ENCODE measurements at places on chromosomes 12 and 14.

DNA sequence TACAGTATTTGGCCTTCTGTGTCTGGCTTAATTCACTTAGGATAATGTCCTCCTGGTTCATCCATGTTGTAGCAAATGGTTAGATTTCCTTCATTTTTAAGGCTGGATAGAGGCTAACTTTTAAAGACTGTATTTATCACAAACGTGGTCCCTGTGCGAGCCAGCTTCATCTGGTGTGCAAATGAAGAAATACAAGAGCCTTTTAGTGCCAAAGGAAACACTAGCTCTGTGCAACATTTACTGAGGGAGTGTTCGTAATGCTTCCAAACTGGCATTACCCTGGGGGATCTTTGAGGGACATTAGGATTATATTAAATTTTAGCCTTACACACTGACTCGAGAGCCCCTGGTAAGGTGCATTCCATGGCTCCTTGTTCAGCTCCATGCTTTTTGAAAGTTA is 43.0 kb upstream of the SLC38A2 start:
- DNase-seq: no peak

- DNase-seq: no peak
These were observed 2.5 kb upstream of the RNASE13 start for GRCh38 chr14:21037156-21037555.

DNA sequence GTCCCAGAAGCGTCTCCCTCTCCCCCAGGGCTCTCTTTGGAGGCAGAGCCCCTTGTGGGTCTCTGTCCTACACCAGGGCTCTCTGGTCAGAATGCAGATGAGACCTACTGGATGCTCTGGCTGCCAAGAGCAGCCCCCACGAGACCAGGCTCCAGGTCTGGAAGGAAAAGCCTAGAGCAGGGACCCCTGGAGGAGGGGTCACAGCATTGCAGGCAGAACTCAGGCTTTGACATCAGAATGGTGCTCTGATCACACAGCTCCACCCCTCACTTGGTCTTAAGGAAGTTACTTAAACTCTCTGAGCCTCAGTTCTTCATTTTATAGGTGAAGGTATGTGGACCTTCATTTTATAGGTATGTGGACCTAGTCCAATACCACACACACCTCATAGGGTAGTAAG is 83.1 kb downstream of the ARL6IP4 start:
- no peak for DNase-seq

- DNase-seq: no peak
These were observed 127.0 kb downstream of the ANO6 start for GRCh38 chr12:45342848-45343247.

- no peak for DNase-seq
These were observed 4.5 kb downstream of the RPS26 start for GRCh38 chr12:56046027-56046780.

- no peak for DNase-seq
These were observed 129.3 kb upstream of the RAP1B start for GRCh38 chr12:68481181-68481941.

DNA sequence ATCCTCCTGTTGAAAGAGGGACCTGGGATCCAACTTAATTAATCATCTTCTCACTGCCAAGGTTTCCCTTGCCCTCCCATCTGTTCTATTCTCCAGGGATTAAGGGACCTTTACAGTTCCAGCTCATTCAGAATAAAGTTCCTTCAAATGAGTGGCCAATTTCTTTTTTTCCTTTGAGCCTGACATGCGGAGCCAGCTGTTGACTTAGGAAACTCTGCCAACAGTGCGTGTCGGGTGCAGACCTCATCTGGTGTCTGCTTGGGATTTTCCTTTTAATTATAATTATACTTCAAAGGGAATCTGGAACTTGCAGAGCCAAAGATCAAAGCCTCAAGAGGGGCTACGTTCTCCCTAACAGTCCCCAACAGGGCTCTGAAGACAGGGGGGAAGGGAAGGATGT is 64.8 kb downstream of the CCDC60 start:
- no peak for DNase-seq

GRCh38 chr12:1515010-1515409 is 79.4 kb downstream of the FBXL14 start:
- DNase-seq: no peak

GRCh38 chr12:96033549-96034389 is 1.6 kb downstream of the LTA4H start:
- no peak for DNase-seq

DNA sequence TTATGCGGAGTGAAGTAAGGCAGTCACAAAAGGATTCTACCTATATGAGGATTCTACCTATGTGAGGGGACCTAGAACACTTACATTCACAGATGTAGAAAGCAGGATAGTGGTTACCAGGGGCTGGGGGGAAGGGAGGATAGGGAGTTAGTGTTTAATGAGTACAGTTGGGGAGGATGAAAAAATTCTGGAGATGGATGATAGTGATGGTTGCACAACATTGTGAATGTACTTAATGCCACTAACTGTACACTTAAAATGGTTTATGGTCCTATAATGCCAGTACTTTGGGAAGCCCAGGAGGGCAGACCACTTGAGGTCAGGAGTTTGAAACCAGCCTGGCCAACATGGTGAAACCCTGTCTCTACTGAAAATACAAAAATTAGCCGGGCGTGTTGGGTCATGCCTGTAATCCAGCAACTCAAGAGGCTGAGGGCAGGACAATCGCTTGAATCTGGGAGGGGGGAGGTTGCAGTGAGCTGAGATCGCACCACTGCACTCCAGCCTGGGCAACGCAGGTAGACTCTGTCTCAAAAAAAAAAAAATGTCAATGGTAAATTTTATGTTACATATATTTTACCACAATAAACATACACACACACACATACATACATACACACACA is 25.4 kb downstream of the SVOP start:
- no peak for DNase-seq

GRCh38 chr14:61145903-61146481 is 135.1 kb downstream of the TMEM30B start:
- peak; percentile 74 for DNase-seq

- no peak for DNase-seq
These were observed 8.2 kb upstream of the LYZ start for GRCh38 chr12:69339999-69340398.

GRCh38 chr14:93716746-93717667 is 71.3 kb downstream of the PRIMA1 start:
- no peak for DNase-seq

GRCh38 chr12:2294651-2295475 is 242.1 kb downstream of the CACNA1C start:
- no peak for DNase-seq

- no peak for DNase-seq
These were observed 112.3 kb downstream of the ZFP36L1 start for GRCh38 chr14:68680541-68681051.

DNA sequence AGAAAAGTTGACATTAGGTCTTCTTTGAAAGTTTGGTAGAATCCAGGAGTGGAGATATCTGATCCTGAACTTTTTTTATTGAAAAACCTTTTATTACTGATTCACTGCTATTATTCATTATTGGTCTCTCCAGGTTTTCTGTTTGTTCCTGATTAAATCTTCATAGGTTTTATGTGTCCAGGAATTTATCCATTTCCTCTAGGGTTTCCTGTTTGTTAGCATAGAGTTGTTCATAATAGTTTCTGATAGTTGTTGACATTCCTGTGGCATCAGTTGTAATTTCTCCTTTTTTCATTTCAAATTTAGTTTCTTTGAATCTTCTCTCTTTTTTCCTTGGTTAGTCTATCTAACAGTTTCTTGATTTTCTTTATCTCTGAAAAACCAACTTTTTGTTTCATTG is 370.3 kb downstream of the SLC6A15 start:
- DNase-seq: no peak

GRCh38 chr14:74947353-74948227 is 7.8 kb downstream of the PGF start:
- DNase-seq: no peak

GRCh38 chr12:108940138-108940537 is 60.2 kb downstream of the DAO start:
- DNase-seq: no peak

DNA sequence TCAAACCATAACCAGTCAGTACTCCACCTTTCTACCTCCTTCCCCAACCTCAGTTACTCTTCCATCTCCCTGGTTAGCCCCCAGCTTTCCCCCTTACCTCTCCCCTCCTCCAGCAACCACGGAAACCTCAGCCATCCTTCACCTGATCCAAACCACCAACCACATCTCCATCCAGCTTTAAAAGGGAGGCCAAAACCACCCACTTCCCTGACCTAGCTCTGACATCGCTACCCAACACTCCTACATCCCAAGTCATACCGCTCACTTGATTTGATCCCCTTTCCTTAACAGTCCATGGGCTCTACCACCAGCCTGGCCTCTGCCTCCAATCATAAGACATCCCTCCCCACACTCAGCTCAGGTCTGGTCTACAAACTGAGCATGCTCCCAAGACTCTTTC is 1.5 kb downstream of the RAB35 start:
- no peak for DNase-seq

DNA sequence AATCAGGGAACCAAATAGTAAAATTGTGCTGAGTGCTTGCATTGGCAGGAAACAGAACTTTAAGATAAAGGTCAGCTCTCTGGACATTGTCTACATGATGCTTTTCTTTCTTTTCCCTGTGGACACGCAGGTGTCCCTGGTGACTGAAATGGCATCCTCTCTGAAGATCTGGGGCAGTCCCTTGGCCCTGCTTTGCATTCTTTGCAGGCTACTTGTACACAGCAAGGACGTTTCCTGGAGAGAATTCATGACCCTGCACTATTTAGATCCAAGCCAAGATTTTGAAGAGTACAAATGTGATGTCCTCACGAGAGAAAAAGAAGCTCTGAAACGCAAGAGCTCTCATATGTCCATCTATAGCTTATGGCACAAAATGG is 11.3 kb upstream of the EDDM3A start:
- no peak for DNase-seq

- DNase-seq: no peak
These were observed 4.0 kb upstream of the CNTN1 start for GRCh38 chr12:40688085-40688725.

DNA sequence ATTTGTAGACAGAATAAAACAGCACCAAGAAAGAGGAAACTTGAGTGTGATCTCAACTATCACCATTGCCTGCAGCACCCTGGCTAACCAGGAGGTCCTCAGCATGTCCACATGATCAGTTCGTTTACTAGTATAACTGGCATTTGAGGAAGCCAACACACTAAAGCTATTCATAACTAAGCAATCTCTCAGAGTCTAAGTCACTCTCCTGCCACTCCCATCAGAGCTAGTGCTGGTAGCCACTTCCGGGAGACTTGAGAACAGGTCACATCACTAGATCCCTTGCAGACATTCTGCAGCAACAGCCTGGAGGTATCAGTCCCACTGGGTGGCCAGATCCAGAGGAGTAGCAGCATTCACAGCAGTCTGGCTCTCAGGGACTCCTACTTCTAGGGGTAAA is 352.9 kb upstream of the OR4E1 start:
- DNase-seq: no peak

DNA sequence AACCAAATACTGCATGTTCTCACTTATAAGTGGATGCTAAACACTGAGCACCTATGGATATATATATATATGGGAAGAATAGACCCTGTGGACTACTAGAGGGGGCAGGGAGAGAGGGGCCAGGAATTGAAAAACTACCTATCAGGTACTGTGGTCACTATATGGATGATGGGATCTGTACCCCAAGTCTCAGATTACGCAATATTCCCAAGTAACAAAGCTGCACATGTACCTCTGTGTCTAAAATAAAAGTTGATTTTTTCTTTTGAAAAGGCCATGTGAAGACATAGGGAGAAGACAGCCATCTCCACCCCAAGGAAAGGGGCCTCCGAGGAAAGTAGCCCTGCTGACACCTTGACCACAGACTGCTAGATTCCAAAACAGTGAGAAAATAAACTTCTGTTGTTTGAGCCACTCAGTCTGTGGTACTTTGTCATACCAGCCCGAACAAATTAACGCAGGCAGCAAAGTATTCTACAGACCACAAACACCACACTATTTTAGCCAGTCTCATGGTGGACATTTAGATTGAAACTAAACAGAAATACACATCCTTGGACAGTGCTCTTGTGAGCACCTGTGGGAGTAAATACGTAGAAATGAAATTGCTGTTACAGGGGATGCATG is 197.1 kb downstream of the EFCAB11 start:
- no peak for DNase-seq

DNA sequence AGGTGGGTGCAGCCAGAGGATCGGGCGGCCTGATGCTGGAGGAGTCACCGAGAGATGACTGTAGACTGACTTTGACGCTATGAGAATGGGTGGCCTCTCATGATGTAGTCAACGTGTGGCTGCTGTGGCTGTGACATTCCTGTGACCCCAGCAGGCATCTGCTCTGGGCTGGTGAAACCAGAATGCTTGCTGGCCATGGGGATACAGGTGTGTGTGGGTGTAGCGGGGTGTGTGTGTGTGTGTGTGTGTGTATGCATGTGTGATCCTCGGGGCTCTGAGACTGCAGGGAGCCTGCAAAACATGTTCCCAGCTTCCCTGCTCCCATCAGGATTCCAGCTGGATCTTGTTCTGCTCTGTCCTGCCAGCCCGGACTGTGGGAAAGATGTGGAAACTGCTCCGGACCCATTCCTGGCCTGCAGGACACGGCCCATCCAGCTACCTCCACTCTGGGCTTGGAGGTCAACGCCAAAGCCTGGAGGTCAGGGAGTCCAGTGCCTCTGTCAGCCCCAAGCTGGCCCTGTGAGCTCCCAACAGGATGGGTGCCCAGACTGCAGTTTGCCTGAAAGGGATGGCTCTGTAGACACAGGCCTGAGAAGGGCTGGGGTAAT is 18.8 kb upstream of the HHIPL1 start:
- no peak for DNase-seq

- DNase-seq: no peak
These were observed 95.5 kb upstream of the USP44 start for GRCh38 chr12:95646781-95647190.

GRCh38 chr12:54082397-54082892 is 28.8 kb downstream of the HOXC4 start:
- no peak for DNase-seq

GRCh38 chr12:18358077-18358476 is 96.8 kb downstream of the PIK3C2G start:
- DNase-seq: no peak

DNA sequence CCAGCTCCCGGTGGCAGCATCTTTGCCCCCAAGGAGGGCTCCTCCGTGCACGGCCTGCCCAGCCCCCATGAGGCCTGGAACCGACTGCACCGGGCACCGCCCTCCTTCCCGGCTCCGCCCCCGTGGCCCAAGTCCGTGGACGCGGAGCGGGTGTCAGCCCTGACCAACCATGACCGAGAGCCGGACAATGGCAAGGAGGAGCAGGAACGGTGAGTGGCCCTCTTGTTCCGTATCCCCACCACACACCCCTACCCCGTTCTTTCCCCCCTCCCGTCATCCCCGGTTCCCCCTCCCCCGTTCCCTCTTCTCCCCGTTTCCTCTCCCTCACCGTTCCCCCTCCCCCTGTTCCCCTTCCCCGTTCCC is 28.3 kb downstream of the LRCOL1 start:
- no peak for DNase-seq

- no peak for DNase-seq
These were observed 471 bp downstream of the XPOT start for GRCh38 chr12:64404470-64405256.

DNA sequence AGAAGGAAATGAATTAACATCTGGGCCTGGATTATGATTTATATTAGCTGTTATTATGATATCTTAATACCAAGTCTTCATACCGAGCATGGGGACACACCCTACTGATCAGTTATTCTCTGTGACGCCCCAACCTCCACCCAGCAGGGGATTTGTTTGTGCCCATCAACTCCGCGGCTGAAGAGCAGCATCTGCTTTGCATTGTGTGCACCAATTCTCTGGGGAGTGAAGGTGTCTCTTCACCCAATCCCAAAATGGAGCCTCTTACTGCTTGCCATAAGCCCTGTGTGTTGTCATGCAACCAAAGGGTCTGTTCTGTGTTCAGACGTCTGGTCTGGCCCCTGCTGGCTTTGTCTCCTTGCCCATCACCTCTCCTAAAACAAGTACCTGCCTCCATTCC is 25.4 kb downstream of the DHRS2 start:
- no peak for DNase-seq
